ENCODE measurements at places on chromosomes 2 and 18.
A peak's percentile ranks its signal among the peaks of the same experiment; 100 is the strongest.

DNA sequence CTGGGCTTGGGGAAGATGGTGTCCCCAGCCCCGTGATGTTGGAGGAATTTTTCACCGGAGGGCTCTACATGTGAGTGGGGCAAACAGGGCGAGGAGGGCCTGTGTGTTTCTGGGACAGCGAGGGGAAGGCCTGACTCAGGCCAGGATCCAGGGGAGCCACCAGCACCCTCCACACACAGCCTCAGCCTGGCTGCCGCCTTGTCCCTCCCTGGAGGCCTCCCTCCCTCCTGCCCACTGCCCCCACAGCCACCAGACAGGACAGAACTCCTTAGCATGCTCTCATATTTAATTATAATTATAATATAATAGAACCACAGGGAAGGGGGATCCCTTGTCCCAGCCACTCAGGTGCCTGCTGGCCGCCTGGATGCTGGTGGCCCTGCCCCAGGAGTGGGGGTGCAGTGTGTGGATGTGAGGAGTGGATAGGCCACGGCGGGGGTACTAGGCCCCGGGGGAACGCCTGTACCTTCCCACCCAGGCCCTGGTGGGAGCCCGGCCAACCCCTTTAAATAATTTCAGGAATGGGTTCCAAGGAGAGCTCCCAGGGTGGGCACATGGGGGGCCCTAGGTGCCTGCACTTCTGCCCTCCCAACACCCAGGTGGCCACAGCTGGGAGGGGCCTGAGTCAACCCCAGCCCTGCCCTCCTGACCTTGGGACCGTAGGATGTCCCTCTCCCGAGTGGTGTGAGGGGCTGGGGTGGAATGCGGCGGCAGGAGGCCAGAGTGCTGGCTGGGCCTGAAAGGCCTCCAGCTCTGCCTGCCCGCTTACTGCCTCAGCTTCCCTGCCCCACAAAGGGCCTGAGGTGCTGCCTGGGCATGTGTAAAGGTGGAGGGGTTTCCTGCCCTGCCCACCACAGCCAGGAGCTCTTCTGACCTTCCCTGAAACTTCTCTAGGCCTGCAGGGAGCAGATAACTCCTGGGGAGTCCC lies 8.8 kb downstream of the PDCD1 start:
- DNase-seq, result no peak

DNA sequence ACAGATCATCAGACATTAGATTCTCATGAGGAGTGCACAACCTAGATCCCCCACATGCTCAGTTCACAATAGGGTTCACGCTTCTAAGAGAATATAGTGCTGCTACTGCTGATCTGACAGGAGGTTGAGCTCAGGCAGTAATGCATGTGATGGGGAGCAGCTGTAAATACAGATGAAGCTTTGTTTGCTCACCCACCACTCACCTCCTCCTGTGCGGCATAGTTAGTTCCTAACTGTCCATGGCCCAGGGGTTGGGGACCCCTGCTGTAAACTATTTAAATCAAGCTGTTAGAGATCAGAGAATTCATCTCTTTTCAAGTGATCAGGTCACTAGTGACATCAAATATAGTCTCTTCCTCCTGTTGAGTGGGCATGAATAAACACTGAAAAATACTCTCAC lies 88.8 kb upstream of the ACVR2A start:
- no peak for DNase-seq

GRCh38 chr2:241888641-241889040 lies 19.1 kb downstream of the RTP5 start:
- no peak for DNase-seq

GRCh38 chr2:33365264-33365970 lies 111.0 kb upstream of the RASGRP3 start:
- no peak for DNase-seq

- DNase-seq, result no peak
These were observed 9.2 kb downstream of the OXER1 start for GRCh38 chr2:42754776-42755140.

DNA sequence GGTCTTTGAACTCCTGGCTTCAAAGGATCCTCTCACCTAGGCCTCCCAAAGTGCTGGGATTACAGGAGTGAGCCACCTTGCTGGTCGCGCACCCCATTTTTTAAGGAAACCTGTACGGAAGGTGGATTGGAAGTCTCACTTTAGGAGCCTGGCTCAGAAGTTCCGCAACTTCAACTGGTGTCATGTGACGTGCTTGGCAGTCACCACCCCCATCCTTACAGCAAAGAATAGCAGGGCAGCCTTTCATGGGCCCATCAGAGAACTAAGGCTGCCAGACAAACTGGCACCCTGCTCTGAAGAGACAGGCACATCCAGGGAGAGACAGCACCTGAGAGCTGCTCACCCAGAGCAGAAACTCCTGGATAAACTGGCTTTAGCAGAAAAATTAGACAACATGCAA lies 3.3 kb upstream of the SLC66A2 start:
- DNase-seq, result peak; percentile 0

GRCh38 chr2:208142925-208143799 lies 2.8 kb downstream of the CRYGB start:
- DNase-seq, result no peak

DNA sequence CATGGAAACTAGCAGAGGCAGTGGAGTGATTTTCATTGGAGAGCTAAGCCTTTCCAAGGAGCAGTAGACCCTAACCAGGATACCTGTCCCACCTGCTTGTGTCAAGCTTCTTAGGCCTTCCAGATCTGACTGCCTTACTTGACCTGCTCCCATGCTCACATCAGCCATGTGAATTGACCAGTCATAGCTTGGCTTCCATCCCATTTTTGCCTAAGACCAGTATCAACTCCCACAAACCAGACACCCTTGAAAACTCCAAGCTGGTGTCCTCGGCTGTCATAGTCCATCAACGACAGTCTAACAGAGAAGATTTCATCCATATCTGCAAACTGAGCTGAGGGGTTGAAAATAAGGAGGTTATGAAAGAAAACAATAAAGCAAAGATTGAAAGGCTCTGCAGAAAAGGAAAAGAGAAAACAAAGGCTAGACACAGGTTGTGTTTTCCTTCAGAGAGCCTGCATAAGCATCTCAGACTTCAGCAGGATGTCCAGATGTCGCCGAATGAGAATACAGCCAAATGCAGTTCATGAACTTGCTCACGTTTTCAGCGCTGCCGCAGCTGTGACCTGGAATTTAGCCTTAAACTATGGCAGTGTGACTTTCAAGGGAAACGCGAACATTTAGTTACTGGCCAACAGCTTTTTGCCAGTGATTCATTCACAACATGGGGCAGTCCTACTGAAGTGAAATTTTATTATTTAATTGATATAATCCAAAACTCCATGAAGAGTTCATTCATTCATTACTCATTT lies 868.1 kb upstream of the ID2 start:
- no peak for DNase-seq

Data from activated CD4-positive, CD25-positive, alpha-beta regulatory T cell treated with anti-CD3 and anti-CD28 coated beads, Interleukin-2, amount 50 U/mL, for 72 hours (primary cell).